Chondrocyte (in vitro differentiated cells): ENCODE measurements at places on chromosomes 1 and 21. TPM values are rescaled to one million over a fixed set of nuclear protein-coding genes. Genes with fewer than 3 reads are reported as not detected.

- H3K27ac ChIP-seq = peak overlapping the region; percentile 93
- peaks cover 54% of the 10 kb centered on the region for H3K4me1 ChIP-seq
- H3K4me3 ChIP-seq = no peak overlapping the region
- H3K36me3 ChIP-seq = no peaks in the 10 kb centered on the region
- no peaks in the 10 kb centered on the region for H3K27me3 ChIP-seq
- DNase-seq = no peak
Measured at GRCh38 chr1:164772635-164773034, 213.7 kb downstream of the PBX1 start.

GRCh38 chr1:171780583-171781175, 781 bp upstream of the METTL13 start:
- H3K27me3 ChIP-seq = no peaks in the 10 kb centered on the region
- peaks cover 46% of the 10 kb centered on the region for H3K4me1 ChIP-seq
- H3K27ac ChIP-seq = peak overlapping the region; percentile 93
- peaks cover 5% of the 10 kb centered on the region for H3K36me3 ChIP-seq

DNA sequence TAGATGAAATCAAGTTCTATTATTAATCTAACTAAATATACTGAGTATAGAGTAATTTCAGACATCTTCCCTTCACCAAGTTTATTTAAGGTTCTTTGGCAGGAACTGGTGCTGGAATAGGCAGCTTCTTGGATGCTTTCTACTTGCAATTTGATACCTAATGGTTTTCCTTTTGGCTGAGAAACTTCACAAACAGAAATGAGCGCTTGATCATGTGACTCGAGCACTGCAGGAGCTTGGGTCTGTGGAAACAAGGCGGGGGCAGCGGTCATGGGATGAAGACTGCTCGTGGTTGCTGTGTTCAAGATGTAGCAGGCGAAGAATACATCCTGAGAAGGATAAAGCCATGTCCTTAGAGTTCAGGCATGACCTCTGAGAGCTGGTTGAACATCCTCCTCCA, 136.8 kb downstream of the PTPRC start:
- no peaks in the 10 kb centered on the region for H3K27me3 ChIP-seq
- H3K4me1 ChIP-seq = peaks cover 53% of the 10 kb centered on the region

GRCh38 chr1:6985549-6986276, 200.5 kb downstream of the CAMTA1 start:
- H3K27me3 ChIP-seq = peaks cover 7% of the 10 kb centered on the region
- H3K27ac ChIP-seq = no peak overlapping the region
- peaks cover under 1% of the 10 kb centered on the region for H3K4me1 ChIP-seq
- DNase-seq = no peak

Gene FCAMR
- total RNA-seq = not detected in 3 replicates

Gene MX2
- not detected in 3 replicates for total RNA-seq

Gene SYPL2
- total RNA-seq = 0.75 to 1.3 TPM (median 1.1 TPM) in 3 replicates

Gene HUNK
- 0.92 to 1.7 TPM (median 1.6 TPM) in 3 replicates for total RNA-seq
